MCF 10A (cell line): ENCODE measurements at places on chromosomes 2 and 18. TPM values are rescaled to one million over a fixed set of nuclear protein-coding genes. Genes with fewer than 3 reads are reported as not detected.

Gene STK39
- 13.8 and 14.6 TPM in 2 replicates for total RNA-seq

Gene COL4A3
- 0.12 and 0.49 TPM in 2 replicates for total RNA-seq

Gene KCNG2
- not detected in 2 replicates for total RNA-seq

Gene BCL2
- total RNA-seq: 3.0 and 5.7 TPM in 2 replicates

Gene RFX8
- total RNA-seq: not detected in 2 replicates

Gene NEU4
- not detected in 2 replicates for total RNA-seq

Gene EML6
- total RNA-seq: 0.77 and 1.7 TPM in 2 replicates

Gene ADI1
- 50.1 and 61.9 TPM in 2 replicates for total RNA-seq
